ENCODE measurements at places on chromosomes 16 and 17.

- no peak for DNase-seq
These were observed 90.7 kb upstream of the CREBBP start for GRCh38 chr16:3971261-3971660.

DNA sequence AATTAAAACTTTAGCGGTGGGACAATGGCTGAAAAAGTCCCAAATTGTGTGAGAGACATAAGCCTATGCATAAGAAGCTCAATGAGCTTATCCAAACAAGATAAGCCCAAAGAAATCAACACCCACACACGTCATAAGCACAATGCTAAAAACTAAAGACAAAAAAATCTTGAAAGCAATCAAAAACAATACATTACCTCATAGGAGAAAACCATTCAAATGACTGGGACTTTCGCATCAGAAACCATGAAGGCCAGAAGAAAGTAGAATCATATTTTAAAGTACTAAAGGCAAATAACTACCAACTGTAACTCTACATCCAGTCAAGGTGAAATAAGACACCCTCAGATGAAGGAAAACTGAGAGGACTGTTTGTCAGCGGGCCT, 50.2 kb downstream of the ZCCHC14 start:
- DNase-seq = no peak

DNA sequence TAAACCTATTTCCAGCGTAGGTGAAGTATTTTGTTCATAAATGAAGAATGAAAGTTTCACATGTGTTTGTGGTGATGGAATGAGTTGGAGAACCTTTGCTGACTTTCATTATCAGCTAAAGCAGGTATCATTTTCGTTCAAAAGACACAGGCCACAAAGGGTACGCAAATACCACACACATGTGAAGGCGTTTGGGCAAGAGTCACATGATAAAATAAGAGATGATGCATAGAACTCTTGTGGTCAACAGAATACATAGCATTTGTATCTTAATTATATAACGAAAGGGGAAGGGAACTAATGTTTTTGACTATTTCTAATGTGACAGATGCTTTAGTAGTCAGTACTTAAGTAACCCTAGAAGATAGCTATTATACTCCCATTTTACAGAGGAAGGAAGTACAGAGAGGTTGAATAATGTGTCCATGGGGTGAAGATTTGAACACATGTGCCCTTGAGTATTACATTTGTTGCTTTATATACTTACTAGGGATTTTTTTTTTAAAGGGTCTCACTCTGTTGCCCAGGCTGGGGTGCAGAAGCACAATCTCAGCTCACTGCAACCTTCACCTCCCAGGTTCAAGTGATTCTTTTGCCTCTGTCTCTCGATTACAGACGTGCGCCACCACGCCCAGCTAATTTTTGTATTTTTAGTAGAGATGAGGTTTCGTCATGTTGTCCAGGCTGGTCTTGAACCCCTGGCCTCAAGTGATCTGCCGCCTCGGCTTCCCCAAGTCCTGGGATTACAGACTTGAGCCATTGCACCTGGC, 4.8 kb downstream of the RPA1 start:
- no peak for DNase-seq

- no peak for DNase-seq
These were observed 27.1 kb downstream of the TMEM235 start for GRCh38 chr17:78258323-78259191.

GRCh38 chr17:27457731-27458523, 1.7 kb downstream of the KSR1 start:
- DNase-seq = no peak

- DNase-seq = no peak
These were observed 20.6 kb upstream of the CDH15 start for GRCh38 chr16:89150981-89151380.

DNA sequence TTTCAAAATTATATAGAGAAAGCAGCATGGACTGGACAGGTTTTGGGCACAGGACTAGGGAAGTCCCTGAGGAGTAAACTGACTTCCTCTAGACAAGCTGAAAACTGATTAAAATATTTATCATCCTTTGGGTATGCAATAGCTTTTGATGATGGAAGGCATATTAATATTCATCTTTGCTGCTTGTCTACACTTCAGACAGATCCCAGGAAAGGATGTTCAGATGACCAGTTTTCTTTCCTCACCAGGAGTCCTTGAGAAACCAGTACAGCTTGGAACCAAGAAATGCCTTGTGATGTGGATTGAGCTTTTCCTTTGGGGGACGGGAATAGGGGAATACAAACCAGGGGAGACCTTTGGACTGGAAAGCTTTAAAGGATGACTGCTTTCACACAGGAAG, 195.5 kb downstream of the FTO start:
- DNase-seq = no peak

DNA sequence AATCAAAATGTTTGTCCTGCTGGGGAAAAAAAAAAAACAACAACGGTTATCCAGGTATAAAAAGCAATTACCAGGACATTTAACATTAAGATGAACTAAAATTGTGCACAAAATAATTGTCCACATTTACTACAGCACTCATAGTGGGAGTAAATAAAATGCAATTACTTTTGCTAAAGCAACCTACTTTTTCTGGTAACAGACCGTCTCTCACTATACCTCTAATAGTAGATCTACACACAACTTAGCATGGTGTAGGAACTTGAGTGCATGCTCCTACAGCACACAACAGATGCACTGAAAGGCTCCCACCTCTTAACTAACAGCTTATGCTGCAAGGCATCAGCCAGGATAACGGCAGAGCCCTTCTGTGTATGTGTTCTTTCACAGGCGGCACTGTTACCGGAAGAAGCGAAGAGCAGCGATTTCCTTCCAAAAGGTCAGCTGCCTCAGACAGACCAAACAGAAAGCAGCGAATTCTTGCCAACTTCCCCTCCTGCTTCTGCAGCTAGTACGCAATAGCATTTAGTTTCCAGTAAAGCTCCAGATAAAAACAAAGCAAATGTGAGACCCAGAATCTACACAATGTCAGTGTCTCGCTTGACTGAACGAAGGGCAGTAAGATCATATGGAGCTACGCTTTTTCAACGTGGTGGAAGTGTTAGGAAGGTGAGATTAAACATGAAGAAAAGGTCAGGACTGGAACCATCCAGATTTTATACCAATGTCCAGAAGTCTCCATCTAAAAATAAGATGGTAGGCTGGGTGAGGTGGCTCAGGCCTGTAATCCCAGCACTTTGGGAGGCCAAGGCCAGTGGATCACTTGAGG, 27.6 kb downstream of the STAT5B start:
- DNase-seq = no peak

DNA sequence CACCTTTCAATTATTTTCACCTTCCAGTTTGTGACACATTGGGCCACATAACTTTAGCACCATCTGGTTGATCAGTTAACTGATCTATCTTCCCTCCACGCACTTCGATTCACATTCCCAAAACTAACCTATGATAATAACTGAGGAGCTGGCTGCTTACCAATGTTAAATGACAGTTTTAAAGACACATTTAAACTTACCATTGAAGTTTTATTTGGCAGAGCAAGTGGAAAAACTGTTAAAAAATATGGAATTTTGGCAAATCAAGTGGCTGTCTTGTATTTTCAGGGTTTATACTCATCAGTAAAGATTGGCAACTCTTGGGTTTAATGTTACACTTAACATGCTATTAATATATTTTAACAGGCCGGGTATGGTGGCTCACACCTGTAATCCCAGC, 5.4 kb upstream of the APOH start:
- DNase-seq = no peak

- DNase-seq = no peak
These were observed 4.7 kb downstream of the ZDHHC7 start for GRCh38 chr16:85006639-85007038.

DNA sequence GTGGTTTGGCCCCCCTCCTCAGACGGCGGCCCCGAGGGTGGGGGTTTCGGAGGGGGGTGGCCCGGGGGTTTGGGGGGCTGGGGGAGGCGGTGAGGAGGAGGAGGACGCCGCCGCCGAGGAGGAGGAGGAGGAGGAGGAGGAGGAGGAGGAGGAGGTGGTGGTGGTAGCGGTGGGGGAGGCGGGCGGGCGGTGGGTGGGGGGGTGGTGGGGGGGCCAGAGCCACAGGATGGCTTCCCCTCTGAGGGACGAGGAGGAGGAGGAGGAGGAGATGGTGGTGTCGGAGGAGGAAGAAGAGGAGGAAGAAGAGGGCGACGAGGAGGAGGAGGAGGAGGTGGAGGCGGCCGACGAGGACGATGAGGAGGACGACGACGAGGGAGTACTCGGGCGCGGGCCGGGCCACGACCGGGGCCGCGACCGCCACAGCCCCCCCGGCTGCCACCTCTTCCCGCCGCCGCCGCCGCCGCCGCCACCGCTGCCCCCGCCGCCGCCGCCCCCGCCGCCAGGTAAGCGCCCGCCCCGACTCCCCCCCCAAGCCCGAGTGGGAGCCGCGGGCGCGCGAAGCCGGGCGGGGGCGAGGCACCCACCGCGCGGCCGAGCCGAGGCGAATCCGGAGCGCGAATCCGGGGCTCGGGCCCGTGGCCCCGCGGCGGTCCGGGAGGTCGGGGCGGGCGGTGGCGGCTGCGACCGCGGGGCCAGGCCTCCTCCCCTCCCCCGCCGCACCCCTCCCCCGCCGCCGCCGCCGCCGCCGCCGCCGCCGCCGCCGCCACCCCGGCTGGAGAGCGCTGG, 3.8 kb upstream of the CHD3 start:
- no peak for DNase-seq

- DNase-seq = no peak
These were observed 5.8 kb downstream of the MTHFSD start for GRCh38 chr16:86549076-86549892.

DNA sequence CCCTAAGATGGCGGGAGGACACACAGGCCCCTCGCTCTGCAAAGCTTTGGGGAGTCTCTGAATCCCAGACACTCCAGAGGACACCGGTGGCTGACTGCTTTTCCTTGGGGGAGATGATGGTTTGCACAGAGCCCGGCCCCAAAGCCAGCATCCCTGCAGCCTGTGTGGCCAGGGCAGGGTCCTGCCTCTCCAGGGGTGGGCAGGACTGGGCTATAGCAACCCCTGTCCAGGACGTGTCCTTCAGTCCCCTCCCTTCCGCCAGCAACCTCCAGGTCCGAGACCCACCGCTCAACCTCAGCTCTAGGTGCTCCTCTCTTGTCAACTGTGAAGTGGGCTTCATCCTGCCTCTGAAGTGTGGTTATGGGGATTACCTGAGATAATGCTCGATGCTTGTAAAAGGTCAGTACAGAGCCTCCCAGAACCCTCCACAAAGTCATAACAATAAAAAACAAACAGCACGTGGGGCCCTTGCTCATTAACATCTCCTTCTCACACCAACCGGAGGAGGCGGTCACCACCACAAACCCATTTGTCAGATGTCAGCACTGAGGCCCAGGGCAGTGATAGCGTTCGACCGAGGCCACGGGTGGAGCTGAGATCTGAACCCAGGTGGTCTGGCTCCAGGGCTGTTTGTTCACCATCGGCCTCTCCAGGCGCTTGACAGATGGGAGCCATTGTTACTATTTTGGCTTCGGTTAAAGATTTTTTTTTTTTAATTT, 304.8 kb downstream of the IRF8 start:
- DNase-seq = no peak

DNA sequence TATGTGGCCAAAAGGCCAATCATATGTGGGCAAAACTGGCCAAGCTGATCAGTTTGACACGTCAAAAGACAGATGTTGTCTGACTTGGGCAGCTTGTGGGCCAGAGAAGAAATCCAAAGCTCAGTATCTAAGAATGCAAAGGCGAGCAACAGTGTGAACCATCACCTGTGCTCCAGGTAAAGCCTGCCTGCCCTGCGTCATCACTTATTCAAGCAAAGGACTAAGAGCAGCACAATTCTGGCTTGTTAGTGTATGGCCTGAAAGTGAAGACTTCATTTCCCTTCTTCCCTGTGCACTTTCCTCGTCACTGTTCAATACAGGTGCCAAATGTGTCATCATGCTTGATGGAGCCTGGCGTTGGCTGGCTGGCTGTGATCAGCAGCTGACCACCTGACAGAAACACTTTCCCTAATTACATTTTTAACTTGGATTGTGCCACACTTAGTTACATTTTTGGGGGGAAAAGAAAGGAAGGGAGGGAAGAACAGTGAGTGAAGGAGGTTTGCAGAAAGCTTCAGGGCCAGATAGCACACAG, 4.7 kb downstream of the FAM20A start:
- no peak for DNase-seq

- DNase-seq = no peak
These were observed 33.1 kb upstream of the DDX52 start for GRCh38 chr17:37676115-37676925.

GRCh38 chr17:7475764-7476422, 3.5 kb downstream of the ZBTB4 start:
- DNase-seq = no peak

- DNase-seq = no peak
These were observed 450.3 kb upstream of the PSMD7 start for GRCh38 chr16:73846356-73846755.

GRCh38 chr17:64387145-64387473, 3.6 kb downstream of the PECAM1 start:
- no peak for DNase-seq

GRCh38 chr17:34999456-34999855, 19.1 kb downstream of the LIG3 start:
- DNase-seq = no peak

DNA sequence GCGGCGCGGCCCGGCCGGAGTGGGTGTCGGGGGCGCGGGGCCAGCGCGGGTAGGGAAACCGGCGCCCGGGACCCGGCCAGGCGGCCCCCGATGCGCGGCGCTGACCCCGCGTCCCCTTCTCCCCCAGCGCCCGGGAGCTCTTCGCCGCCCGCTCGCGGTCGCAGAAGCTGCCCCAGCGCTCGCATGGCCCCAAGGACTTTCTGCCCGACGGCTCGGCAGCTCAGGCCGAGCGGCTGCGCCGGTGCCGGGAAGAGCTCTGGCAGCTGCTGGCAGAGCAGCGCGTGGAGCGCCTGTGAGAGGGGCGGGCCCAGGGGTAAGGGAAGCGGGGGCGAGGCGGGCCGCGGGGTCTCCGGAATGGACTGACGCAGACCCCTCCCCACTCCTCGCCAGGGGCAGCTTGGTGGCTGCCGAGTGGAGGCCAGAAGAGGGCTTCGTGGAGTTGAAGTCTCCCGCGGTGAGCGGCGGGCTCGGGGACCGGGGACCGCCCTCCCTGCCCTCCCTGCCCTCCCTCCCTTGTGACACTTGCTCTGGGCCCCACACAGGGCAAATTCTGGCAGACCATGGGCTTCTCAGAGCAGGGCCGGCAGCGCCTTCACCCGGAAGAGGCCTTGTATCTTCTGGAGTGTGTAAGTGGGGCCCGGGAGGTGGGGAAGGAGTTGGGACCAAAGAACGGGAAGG, 430 bp downstream of the TSEN54 start:
- peak; percentile 88 for DNase-seq

DNA sequence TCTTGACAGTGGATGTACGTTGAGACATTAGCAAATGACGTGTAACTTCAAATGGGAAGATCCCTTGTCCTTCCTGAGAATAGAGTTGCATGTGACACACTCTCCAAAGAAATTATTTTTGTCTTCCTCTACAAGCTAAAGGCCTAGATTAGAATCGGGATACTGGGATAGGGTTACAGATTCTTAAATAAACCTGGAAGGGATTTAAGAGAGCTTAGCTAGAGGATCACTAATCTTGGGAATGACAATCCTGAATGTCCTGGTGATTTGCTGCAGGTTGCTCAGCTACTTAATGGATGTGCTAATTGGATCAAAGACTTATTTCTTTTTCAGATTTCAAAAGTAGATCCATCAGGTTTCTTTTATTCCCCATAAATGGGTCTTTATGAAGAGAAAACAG, 101.9 kb downstream of the KCNJ2 start:
- DNase-seq = no peak

- DNase-seq = no peak
These were observed 87.5 kb upstream of the DNAH17 start for GRCh38 chr17:78664476-78665386.

GRCh38 chr17:13646411-13646810, 44.7 kb upstream of the HS3ST3A1 start:
- DNase-seq = no peak

Measured in pancreas (tissue), 10 donors.